ENCODE measurements at places on chromosomes 3 and 15.

- DNase-seq: no peak
Measured at GRCh38 chr3:29242296-29242695, 38.6 kb upstream of the RBMS3 start.

- DNase-seq: no peak
Measured at GRCh38 chr3:153625506-153625905, 463.5 kb downstream of the RAP2B start.

GRCh38 chr3:9033867-9034266, 70.6 kb upstream of the RAD18 start:
- DNase-seq: no peak

GRCh38 chr3:10738688-10739372, 77.2 kb upstream of the SLC6A11 start:
- peak; percentile 56 for DNase-seq

All from substantia nigra (tissue), 51 donors.